Astrocyte of the cerebellum (primary cell): ENCODE measurements at places on chromosomes 5 and 9.

DNA sequence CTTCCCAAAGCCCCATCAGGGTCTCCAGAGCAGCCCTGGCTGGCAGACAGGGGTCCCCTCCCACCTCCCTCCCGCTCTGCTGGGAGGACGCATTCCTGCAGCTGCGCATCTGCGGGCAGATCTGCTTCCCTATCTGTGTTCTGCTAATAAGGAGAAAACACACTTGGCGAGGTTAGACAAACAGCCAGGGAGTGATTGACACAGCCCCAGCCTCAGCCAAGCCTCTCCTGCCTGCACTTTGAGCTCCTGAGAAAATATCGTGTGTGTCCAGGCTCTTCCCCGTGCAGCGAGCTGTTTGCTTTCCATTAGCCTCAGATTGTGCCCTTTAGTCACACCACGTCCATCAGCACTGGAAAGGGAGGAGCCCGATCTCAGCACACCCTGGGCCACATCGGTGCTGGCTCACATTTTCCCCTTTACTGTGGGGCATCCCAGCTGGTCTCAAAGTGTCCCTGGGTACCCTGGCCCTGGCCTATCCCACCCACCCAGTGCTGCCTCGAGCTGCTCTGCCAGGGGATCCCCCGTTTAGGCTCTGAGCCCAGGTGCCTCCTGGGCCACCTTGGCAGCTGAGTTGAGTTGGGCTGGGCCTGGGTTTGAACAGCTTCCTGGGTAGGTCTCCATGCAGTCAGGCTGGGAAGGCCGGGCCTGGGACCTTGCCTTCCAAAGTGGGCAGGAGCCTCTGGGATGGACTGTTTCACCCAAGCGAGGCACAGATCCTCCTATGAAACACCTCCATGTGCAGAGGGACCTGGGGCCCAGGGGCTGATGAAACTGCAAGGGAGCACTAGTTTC, 61.1 kb downstream of the BARX1 start:
- DNase-seq, result no peak

DNA sequence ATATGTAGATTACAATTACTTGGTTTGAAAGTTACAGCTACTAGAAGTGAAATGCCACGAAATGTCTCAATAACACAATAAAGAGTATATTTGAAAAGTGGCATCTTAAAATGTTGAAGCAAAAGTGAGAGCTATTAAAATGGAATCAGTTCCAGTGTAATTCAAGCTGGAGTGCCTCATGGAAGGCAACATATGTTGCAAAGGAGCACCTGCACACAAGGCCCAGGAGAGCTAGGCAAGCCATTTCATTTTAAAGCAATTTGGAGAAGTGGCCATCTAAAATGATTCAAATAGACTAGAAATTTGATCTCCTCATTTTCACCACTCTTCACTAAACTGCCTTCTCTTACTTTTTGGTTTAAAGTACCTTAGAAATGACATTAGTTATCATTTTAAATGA, 167.8 kb downstream of the GABRB2 start:
- DNase-seq, result no peak

DNA sequence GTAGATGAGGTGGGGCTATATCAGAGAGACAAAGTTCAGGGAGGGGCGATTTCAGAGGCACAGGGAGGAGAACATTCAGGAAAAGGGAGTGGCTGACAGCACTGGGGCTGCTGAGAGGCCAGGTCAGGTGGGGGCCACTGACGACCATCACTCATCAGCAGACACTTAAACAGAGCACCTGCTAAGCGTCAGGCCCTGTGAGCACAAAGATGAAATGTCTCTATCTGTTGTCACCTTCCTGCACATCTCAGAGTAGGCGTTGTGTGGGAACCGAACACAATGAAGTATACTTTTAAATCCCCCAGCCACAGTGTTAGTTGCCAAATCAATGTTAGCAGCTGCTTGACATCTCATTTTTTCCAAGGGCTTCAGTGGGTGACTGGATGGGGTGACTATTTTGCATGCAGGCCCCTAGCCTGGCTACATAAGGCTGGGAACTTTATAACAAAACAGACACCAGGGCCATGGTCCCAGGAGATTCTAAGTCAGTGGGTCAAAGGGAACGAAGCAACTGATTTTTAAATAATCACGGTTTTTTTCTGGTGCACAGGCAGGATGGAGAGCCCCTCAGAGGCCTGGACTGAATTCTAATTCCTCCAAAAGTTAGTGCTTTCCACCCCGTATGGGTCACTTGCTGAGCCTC, 31.1 kb upstream of the ANKRD18A start:
- no peak for DNase-seq

- DNase-seq, result peak; percentile 83
These were observed 28.0 kb upstream of the ADAM19 start for GRCh38 chr5:157603333-157604190.

DNA sequence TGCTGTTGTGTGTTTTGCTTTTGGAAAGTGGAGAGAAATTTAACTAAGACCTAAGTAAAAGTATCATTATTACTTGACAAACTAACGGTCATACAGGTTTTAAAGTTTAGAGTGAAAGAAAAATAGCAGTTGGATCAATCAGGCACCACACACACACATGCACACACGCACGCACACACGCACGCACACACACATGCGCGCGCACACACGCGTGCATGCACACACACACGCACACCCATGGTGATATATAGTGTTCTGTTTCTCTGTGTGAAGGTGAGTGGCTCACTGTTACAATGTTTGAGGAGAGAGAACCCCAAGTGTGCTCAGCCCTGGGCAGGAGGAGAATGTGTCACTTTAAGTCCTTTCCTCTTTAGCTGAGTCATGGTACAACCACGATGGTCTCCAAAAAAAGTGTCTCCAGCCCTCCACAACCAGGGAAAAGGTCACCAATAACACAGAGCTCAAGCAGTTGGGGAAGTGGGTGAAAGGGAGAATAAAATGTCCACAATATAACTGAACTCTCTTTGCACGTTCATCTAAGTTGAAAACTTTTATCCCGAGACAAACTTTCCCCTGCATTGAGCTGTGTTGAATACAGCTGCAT, 3.2 kb downstream of the ZNF366 start:
- DNase-seq, result no peak

DNA sequence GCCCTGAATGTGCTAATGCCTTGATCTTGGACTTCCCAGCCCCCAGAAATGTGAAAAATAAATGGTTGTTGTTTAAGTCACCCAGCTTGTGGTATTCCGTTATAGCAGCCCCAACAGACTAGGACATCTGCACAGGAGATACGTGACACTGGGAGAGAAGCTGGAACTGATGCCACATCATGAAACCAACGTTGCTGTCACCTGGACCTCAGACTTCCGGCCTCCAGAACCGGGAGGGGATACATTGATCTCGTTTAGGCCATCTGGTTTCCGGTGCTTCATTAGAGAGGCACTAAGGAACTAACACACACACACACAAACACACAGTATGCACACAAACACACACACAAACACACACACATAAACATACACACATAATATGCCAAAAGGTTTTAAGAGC, 75.0 kb upstream of the ICE1 start:
- no peak for DNase-seq

DNA sequence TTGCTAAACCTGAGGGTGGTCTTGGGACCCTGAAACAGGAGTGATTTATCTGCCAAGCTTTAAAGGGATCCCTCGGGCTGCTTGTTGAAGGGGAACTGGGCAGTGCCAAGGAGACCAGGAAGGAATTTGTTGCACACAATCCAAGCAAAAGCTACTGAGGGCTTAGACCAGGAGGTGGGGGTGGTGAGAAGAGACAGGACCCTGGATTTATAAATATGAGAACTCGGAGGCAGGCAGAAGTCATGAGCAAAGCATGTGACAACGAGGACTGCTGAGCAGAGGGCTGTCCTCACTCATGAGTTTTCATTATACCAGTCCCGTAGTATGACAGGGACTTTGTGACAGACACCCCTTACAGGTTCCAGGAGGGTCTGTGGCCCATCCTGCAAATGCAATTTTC, 237.3 kb downstream of the DRD1 start:
- DNase-seq, result no peak

DNA sequence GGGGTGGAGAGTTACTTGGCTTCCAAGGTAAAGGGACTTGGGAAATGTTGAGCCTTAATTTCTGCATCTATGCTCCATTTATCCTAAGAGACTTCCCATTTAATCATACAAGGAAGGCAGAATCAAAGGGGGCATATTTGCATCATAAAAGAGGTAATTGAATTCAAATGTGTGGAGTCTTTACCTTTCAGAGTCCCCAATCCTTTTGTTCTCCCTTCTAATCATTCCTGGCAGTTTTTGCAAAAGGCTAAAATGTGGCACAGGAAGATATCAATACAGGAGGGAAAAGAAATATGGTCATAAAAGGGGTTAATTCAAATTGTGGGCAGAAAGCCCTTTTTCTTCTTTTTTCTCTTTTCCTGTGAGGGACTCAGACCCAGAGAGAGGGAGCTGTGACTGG, 69.5 kb downstream of the SFXN1 start:
- DNase-seq, result no peak

DNA sequence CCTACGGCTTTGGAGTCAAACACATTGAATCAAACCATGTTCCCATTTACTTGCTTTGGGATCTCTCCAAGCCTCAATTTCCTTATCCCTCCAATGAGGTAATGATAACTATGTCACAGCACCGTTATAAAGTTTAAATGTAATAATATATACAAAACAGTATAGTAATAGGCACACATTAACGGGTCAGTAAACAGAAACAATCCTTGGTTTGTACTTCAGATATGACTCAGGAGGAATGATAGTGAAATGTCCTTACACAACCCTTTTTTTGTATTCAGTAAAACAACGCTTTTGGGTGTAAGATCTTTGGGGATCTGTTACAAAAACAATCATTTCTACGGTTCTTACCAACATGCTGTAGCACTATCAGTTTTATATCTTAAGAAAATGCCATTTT, 178.5 kb upstream of the GNA14 start:
- DNase-seq, result no peak

- no peak for DNase-seq
These were observed 7.3 kb downstream of the CORO2A start for GRCh38 chr9:98185021-98185567.

DNA sequence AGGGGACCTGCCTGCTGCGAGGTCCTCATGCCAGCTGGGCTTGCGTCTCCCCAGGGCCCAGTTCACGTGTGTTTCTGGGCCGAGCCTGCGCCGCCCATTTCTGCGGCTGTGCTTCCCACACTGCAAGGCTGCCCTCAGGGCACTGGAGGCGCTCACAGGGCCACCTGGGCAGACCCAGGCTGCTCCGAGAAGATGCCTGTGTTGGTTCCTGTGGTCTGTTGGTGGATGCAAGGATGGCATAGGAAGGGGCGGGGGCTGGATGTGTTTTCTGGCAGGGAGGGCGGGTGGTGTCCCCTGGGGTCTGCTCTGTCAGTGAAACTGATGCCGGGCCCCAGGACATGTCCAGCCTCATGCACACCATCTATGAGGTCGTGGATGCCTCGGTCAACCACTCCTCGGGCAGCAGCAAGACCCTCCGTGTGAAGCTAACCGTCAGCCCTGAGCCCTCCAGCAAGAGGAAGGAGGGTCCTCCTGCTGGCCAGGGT, 25.9 kb downstream of the NKD2 start:
- DNase-seq, result no peak

- no peak for DNase-seq
These were observed 15.5 kb downstream of the TRIM7 start for GRCh38 chr5:181189363-181189961.

DNA sequence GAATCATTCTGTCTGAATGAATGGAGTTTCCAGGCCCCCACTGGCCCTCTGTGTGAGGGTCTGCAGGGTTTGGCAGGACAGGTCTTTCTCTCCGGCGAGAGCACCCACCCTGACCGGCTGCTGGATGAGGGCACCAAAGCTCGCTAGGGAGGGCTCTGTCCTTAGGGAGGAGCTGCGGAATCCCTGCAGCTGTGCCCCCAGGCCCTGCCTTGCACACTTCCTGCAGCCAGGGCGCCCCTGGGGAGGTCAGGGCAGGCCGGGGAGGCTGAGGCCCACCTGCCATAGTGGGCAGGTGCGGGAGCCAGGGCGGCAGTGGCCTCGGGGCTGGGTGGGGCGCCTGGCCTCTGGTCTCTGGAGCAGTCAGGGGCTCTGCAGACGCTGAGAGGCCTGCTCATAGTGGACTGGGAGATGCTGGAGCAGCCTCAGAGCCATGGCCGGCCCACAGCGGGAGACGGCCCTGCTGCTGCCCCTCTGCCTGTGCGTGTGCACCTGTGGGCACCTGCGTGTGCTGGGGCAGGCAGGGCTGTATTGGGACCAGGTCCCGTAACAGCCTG, 36.1 kb downstream of the EXOC3 start:
- no peak for DNase-seq

DNA sequence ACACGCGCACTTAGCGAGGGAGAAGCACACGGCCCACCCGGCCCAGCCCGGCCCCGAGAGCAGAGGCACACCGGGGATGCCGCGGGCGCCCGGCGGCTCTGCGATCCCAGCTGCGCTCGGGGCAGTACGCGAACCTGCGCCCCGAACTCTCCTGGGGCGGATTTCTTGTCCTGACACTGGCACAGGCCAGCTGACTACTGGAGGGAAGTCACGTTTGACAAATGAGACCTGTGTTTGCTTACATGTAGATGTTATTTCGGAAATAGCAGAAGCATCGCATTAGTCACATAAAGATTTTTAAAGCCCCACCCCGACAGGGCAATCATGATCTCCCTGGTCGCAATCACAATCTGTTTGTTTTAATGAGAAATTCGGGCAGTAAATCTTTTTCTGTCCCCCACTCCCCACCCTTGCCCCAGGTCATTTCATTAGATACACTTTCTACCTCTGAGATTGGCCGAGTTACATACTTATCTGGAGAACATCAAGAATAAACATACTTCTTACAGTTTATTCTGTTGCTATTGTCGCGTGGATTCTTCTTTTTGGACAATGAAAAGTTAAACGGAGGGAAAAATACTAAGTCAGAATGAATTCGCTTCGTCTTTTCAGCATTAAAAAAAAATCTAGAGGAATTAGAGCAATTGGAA, 518.9 kb downstream of the CTNND2 start:
- no peak for DNase-seq

GRCh38 chr5:77859306-77859705, 83.2 kb upstream of the TBCA start:
- no peak for DNase-seq

- no peak for DNase-seq
These were observed 293.5 kb upstream of the C9orf72 start for GRCh38 chr9:27866741-27867140.

DNA sequence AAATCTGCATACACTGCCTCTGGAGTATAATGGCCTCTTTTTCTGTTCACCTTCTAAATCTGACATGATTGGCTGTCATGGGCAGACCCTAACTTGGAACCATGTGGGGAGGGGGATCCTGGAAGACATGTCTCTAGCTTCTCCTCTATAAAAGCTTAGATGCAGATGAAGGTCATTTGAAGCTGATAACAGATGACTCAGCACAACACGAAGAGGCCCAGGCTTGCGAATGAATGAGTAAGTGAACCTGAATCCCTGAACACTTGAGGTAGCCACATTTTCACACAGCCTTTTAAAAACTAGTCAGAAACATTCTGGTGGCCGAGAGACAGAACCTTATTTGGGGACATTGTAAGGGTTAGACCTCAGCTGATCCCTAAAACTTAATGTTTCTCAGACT, 282.6 kb downstream of the ELAVL2 start:
- no peak for DNase-seq

- DNase-seq, result peak; percentile 73
These were observed 404.6 kb upstream of the ARRDC3 start for GRCh38 chr5:91787718-91788117.
